NCI-H187 treated with DMSO at 0.1 percent for 48 hours (cell line): ENCODE measurements at places on chromosomes 5 and 9.

GRCh38 chr5:68246802-68247201, 31.2 kb downstream of the PIK3R1 start:
- no peak for DNase-seq

DNA sequence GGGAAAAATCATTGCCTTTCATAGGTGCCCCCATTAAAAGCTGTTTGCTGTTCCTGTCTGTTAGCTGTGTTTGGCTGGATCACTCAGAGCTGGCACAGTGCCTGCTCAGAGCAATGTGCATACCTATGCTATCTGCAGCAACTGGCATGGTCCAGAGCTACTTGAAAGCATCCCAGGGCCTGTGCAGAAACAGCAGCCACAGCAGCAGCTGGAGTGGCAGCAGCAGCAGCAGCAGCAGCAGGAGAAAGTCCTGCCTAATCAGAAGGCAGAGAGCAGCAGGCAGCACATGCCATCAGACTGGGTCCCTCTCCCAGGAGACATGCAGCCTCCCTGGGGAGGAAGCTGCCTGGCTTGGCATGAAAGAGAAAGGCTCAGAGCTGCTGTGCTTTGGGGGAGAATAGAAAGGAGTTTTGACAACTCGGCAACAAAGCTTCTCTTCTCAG, 243.8 kb upstream of the WWC1 start:
- no peak for DNase-seq

DNA sequence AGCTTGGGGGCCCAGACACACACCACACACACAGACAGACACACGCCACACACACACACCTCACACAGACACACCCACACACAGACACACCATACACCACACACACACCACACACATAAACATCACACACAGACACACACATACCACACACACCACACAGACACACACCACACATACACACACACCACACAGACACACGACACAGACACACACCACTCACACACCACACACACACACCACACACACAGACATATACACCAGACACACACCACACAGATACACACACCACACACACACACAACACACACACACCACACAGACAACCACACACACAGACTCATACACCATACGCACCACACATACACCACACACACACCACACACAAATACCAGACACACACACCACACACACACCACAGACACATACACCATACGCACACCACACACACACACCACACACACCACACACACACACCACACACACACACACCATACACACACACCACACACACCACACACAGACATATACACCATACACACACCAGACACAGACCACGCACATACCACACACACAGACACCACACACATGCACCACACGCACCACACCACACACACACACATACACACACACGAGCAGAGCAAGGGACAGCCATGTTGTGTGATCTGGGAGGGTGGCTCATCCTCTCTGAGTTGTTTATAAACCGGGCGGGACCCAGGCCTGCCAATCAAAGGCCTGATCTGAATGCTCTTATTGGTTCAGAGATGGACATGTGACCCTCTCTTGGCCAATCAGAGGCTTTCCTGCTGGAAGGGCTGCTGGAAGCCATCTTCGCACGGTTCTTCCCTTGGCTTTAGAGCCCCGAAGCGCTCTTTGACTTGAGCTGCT, 148.3 kb downstream of the GAPVD1 start:
- DNase-seq, result no peak

DNA sequence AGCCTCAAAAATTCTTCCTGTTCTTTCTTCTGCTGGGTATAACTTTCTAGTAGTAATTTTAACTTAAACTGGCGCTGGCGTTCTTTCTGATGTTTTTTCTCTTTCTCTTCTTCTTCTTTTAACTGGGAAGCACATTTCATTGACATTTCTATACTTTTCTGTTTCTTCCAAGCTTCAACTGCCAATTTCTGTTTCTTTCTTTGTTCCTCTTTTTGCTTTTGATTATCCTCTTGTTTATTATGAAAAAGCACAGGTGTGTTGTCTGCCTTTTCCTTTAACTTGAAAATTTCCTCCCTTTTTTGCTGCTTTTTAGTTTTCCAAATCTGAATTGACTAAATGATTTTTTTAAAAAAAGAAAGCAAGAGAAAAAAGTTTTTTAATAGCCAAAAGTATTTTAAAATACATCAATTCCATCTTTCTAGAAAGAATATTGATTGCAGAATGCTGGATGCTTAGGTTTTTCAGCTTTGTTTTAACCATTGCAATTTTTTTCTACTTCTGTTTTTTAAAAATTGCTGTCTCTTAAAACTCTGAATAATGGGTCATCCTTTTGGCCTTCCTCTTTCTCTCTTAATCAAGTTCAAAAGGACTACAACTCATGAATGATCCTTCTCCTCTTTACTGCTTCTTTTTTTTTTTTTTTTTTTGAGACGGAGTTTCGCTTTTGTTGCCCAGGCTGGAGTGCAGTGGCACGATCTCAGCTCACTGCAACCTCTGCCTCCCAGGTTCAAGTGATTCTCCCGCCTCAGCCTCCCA, 8.8 kb upstream of the PGGT1B start:
- no peak for DNase-seq

DNA sequence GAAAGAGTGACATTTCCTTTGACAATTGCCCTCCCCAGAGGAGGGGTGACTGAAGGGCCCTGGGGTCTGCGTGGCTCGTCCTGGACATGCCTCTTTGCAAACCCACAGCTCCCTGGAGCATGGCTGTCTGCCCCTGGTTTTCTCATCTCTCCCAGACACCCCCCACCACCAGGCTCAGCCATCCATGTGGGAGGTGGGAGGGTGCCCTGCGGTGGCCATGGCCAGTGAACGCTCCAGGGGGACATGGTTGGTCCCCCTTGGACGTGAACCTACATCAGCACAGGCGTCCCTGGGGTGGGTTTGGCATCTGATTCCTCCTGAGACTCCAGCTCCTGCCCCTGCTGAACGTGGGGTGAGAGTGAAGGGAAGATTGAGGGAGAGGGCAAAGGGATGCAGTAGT, 67.7 kb upstream of the LMX1B start:
- DNase-seq, result no peak

GRCh38 chr5:115321309-115321708, 24.9 kb upstream of the CCDC112 start:
- no peak for DNase-seq

DNA sequence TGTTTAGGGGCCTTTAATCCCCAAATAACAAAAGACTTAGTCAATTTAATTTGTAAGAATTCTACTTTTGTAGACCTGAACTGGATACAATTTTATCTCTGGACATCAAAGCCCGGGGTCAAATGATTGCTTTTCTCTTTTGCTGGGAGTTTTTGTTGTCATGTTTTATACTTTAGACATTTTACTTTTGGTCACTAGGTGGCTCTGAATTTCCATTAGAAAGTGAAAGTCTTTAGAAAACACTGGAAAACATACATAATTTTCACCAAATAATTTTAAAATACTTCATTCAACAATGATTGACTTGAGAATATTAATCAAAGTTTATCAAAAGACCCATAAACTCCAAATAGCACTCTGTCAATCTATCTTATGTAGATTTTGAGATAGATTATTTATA, 2.8 kb upstream of the PCA3 start:
- DNase-seq, result no peak

DNA sequence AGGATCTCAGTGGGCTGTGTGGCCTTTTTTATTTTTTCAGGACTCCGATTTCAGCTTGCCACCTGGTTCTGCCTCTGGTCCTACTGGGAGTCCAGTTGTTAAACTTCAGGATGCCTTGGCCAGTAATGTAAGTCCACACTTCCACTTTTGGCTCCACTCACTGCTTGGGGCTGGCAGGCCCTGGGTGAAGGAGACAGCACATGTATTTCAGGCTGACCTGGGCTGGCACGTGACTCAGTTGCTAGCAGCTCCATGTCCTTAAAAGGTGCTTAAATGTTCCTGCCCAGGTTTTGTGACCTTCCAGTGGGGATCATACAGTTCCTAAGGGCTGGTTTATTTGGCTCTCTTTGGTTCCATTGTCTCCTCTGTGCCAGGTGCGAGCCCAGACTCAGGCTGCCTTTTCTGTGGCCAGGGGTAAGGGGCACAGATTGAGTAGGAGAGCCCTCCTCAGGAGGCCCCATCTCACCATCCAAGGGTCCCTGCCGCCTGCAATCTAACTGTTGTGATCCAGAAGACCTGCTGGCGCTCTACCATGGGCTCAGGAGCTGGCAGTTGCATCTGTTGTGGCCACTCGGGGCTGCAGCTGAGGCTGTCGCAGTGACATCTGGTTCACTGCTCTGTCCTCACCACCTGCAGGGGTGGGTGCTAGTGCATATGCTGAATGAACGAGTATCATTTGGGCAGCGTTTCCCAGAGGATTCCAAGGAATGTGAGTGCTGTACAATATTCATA, 19.2 kb upstream of the POMT1 start:
- DNase-seq, result no peak

- no peak for DNase-seq
Measured at GRCh38 chr5:73805449-73805848, 179.5 kb downstream of the ARHGEF28 start.

- no peak for DNase-seq
Measured at GRCh38 chr9:114392749-114393112, 4.9 kb upstream of the AKNA start.

GRCh38 chr5:171477101-171477500, 57.7 kb downstream of the FGF18 start:
- no peak for DNase-seq
